Large intestine (tissue), 12 donors: ENCODE measurements at places on chromosomes 12 and 14. TPM values are rescaled to one million over a fixed set of nuclear protein-coding genes. Genes with fewer than 3 reads are reported as not detected.
A peak's percentile ranks its signal among the peaks of the same experiment; 100 is the strongest.

The LRFN5 gene
- polyA plus RNA-seq: 2.3 TPM

The KLRC1 gene
- polyA plus RNA-seq: 3.7 TPM

The NRL gene
- 1.6 TPM for polyA plus RNA-seq

GRCh38 chr14:89179891-89180404, 237.1 kb downstream of the FOXN3 start:
- DNase-seq: no peak

GRCh38 chr14:102849526-102850379, 72.5 kb downstream of the TRAF3 start:
- peak; percentile 78 for DNase-seq

- DNase-seq: no peak
These were observed 22.7 kb upstream of the ZFP36L1 start for GRCh38 chr14:68815298-68816182.

DNA sequence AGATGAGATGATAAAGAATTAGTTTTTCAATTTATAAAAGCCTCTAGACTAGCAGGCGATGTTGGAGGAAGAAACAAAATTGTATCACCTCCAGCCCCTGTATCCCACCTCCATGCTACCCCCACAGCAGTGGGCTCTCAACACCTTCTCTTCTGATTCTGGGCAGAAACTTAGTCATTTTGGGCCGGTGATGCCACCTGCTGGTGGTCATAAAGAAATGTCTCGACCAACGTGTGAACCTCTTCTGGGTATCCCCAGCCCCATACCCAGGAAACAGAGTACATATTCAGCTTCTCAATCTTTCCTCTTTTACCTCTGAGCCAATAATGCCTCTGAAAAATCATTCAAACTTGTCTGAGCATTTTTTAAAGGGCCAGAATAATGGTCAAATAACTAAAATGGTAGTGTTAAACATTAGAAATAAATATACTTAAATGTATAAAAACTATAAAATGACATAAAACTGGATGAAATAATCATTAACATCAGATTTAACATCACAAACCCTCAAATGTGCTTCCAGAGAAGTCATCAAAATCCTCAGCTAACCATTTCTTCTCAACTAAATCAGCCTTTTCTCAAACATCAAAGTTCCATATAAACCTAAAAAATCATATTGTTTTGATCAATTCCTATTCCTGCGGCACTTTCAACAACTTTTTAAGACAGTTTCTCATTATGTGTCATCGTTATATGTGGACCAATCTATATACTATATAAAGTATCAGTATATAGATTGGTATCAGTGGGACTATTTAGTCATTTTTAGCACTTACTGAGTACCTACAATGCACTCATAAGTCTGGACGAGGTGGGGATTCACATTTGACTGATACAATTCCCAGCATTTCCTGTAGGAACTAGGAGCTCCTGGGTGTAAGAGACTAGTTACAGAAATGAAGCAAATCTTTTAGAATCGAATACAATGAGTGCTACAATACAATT, 69.4 kb downstream of the ATXN2 start:
- peak; percentile 26 for DNase-seq

GRCh38 chr12:40819436-40820108, 127.3 kb downstream of the CNTN1 start:
- no peak for DNase-seq

- no peak for DNase-seq
These were observed 146.0 kb upstream of the C14orf180 start for GRCh38 chr14:104433401-104434213.

DNA sequence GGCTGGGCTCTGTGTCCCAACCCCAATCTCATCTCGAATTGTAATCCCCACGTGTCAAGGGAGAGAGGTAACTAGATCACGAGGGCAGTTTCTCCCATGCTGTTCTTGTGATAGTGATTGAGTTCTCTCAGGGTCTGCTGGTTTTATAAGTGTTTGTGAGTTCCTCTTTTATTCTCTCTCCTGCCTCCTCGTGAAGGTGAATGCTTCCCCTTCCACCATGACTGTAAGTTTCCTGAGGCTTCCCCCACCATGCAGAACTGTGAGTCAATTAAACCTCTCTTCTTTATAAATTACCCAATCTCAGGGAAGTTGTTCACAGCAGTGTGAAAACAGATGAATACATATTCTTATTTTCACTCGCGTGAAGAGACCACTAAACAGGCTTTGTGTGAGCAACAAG, 148.2 kb downstream of the TMEM30B start:
- no peak for DNase-seq

- peak; percentile 37 for DNase-seq
These were observed 8.1 kb downstream of the TXNRD1 start for GRCh38 chr12:104223712-104224111.

- DNase-seq: peak; percentile 65
These were observed 5.8 kb downstream of the CCNB1IP1 start for GRCh38 chr14:20327005-20327869.

DNA sequence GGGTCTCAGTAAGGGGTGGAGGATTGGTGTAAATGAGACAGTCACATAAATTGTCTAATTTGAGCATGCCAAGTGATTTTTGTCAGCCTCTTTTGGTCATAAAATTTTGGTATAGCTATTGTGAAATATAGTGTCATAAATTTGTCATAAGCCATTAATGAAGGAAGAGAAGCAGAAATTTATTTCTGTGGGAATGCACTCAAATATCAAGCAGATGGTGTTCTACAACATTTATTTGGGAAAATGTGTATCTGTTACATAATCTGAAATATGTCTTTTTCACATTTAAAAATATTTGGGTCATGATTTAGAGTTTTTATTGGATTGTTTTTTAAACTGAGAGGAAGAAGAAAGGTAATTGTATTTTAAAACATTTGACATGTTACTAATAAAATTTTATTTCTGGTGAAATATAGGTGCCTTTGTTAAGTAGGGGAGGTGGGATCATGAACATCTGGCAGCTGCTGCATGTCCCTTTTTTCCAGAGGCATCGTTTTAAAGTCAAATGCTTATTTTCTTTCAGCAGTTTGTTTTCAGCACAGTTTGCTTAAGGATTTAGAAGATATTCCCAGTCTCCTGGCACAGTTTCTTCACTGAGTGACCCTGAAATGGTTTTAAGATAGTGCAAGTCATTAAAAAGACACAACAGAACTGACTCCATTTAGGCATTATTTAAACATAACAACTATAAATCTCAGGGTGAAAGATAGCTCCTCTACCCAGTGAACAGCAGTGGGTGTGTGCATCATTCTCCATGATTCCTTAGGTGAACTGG, 371.7 kb downstream of the SNAPC1 start:
- no peak for DNase-seq

DNA sequence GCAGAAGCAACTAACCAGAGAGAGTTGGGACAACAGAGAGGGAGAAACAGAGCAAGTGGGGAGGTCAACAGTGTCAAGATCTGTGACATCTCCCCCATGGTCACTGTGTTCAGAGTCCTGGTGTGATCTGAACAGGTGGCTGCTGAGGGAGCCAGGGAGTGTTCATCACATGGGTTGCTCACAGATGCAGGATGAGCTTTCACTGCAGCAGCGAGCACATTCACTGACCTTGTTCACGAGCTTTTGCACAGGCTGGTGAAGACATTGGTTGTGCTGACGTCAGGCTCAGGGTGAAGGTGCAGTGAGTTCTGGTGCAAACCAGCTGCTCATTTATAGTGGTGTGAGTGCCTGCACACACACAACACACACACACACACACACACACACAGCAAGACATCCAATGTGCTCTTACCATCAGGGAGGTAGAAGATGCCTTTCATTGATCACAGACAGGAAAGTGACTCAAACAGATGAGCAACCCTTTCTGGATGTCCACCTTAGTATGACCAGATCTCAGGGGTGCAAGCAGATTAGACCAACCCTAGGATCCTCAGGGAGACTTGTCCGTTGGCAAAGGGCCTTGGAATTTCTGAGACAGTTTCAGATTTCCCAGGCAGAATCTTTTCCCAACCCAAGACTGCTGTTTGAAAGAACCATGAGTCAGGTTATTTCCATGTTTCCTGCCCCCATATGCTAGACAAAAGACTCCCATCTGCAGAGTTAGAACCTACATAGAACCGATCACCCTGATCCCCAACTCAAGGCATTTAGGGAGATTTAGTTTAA, 44.3 kb upstream of the OR10AD1 start:
- no peak for DNase-seq

- DNase-seq: no peak
These were observed 209.8 kb downstream of the CCER1 start for GRCh38 chr12:90745211-90745610.
